ENCODE measurements at places on chromosomes 2 and 18.

DNA sequence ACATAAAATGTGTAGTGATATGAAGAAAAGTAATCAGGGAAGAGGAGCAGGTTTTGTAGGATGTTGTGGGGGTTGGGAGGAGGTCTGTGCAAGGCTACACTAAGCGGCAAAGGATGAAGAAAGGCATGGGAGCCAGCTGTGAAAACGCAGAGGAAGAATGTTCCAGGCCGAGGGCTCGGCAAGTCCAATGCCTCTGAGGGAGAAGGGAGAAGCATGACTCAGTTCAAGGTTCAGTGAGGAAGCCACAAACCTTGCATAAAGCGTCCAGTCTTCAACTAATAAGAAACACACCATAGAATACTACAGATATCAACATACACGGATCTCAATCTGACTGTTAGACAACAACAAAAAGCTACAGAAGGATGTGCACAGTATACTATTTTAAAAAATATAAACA lies 16.2 kb downstream of the EPB41L3 start:
- peak; percentile 63 for DNase-seq

DNA sequence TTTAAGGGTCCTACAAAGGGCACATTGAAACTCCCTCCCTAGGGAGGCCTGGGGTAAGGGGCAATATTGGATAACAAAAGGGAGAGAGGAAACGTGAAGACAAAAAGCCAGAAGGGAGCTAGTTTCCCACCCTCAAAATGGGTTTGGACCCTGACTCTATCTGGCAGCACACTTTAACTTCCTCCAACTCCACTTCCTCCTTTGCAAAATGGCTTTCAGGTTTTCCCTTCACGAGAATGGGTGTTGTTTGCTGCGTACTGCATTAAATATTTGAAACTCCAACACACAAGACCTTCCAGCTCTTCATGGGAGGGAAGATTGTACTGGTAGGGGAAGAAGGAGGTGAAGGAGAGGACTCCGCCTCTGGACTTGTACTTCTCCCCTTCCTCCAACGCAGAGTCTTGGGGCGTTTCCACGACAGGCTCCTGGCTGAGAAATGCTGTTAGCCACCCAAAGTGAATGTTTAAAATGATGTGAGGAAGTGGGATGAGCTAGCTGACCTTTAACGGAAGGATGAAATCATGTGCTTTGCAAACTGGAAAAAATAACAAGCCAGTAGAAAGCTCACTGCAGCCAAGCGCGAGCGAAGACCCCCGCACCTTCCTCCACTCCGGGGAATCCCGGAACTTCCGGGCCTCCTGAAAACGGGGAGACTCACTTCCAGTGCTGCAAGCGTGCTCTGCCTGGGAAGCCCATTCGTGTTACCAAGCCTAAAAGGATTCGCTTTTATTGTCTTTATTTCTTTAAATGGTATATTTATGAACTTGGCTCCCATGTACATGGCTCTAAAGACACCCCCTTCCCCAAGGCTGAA lies 85.6 kb downstream of the VIT start:
- peak; percentile 5 for DNase-seq

DNA sequence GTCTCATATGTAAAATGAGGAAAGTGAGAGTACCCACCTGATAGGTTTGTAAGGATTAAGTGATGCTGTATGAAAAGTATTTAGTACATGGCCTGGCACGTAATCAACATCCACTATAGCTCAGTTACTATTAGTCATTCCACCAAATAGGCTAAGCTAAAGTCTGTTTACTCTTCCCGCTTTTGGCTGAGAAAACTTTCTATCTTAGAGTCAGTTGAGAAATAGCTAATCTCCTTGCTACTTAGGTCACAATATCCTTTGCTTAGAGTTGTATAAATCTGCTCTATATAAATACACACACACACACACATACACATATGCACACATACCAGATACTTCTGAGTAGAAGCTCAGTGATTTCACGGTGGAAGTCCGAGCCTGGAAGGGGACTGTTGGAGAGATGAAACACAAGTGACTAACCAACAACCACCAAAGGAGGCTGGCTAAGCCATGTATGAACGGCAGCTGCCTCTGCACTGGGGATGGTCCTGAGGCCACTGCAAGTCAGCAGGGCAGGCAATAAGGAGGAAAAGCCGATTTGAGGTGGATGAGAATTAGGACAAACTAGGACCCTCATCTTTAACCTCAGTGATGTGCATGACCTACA lies 104.6 kb upstream of the EPHA4 start:
- no peak for DNase-seq

DNA sequence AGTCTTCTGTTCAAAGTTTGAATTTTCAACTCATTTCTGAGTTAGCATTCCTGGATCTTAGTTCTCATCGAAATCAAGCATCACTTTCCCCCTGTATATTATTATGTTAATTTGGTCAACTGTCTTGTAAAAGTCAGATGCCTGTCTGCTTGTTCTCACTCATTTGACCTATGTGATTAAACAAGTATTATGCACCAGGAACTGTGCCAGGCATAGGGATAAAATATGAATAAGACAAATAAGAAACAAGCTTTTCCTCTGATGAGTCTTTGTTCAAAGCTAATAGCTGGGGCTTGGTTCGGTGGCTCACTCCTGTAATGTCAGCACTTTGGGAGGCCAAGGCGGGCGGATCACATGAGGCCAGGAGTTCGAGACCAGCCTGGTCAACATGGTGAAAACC lies 19.7 kb upstream of the EMILIN2 start:
- DNase-seq, result no peak

GRCh38 chr2:20584399-20585358 lies 66.2 kb downstream of the HS1BP3 start:
- no peak for DNase-seq

- DNase-seq, result no peak
These were observed 3.4 kb downstream of the SERPINB2 start for GRCh38 chr18:63890950-63891304.

DNA sequence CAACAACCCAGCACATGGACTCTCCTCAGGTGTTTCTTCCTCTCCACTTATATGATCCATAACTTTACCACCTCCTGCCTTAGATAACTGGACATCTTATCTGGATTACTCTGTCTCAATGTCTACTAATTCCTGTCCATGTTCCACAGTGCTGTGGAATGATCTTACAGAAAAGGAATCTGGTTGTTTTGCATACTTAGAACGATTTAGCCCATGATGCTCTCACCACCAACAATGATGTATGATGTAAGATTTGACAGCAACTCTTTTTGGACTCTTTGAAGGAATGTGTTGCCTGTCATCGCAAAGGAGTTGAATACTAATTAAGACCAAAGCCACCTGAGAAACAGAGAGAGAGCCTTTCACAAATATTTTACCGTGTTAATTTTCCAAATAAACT lies 37.7 kb upstream of the SYT4 start:
- DNase-seq, result no peak

GRCh38 chr2:240458900-240459391 lies 23.5 kb downstream of the GPC1 start:
- DNase-seq, result no peak

DNA sequence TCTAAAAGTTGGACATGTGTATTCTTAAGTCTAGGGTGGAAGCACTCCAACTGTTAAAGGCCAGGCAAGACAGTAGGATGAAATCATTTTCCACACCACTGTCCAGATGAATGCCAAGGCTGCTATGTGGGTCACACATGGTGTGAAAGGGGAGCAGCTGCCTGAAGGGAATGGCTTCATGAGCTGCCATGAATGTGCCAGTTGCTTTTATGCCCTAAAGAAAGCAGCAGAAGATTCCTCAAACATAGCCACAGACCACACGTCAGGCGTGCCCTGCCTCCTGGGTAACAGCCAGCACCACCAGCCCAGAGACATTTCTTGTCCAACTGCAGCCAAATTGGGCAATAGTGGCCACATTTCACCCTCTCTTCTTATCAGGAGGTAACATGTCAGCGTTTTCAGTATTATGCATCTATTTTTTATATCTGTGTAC lies 130.2 kb downstream of the MTCL1 start:
- no peak for DNase-seq

DNA sequence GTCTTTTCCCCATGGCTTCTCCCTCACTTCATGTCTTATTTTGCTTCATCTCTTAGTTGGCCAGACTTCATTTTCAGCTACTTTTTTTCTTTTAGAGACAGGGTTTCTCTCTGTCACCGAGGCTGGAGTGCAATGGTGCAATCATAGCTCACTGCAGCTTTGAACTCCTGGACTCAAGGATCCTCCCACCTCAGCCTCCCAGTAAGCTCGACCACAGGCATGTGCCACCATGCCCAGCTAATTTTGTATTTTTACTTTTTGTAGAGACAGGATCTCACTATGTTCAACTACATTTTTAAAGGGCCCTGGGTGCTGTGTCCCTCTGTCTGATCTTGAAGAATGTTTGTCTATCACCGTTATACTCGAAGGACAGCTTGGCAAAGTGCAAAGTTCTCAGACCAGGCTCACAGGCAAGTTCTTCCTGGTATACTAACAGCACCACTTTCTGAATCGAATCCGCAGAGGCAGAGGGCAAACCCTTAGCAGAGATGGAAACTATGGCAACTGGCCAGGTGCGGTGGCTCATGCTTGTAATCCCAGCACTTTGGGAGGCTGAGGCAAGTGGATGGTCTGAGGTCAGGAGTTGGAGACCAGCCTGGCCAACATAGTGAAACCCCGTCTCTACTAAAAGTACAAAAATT lies 60.9 kb downstream of the SOWAHC start:
- DNase-seq, result no peak

DNA sequence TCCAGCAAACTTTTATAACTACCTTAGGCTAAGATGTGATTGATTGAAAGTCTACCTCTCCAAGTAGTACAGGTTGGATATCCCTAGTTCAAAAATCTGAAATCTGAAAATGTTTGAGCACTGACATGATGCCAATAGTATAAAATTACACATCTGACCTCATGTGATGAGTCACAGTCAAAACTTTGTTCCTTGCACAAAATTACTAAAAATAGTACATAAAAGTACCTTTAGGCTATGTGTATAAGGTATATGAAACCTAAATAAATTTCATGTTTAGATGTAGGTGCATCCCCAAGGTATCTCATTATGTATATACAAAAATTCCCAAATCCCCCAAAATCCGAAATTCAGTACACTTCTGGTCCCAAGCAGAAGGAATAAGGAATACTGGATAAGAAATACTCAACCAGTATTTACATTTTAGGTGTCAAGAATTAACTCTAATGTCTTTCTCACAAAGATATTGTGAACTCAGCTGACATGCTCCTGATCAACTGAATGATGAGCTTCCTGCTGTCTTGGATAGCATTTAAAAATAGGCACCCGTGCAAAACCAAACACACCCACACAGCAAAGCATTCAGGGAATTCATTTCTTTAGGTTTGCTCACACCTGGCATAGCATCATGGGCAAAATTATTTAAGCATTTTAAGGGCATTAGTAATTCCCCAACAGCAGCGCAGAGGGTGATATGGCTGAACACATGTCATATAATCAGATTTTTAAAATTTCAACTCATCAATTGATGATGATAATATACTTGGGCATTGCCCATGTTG lies 497.4 kb upstream of the MEIS1 start:
- no peak for DNase-seq

- no peak for DNase-seq
These were observed 317.6 kb downstream of the TNS1 start for GRCh38 chr2:217685255-217685605.

DNA sequence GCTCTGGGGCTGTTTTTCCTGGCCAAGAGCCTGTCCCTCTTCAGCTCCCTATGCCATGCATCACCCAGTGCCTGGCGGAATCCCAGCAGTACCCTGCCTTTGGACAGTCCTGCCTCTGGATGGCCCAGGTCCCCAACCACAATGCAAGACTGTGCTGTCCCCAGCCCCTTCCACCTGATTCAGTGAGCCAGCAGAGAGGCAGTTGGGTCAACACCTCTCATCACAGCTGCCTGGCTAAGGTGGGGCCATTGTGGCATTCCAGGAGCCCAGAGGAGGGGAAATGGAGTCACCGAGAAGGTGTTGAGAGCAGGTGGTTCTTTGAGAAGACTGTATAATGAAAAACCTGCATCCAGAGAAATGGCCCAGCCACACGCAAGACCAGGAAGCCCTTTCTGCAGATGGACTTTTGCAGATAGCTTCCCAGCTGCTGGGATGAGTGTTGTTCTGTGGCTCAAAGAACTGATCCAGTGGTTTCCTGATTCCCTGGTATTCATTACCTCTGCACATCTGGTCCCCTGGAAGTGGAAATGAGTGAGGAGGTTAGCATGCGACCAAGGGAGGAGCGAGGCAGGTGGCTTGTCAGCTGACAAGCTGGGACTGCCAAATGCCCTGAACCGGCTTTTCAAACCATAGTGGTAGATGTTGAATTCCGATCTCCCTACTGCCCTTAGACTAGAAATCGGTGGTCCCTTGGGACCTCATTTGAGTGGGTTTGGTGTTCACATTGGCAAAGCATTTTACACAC lies 1.7 kb upstream of the ASPRV1 start:
- DNase-seq, result no peak

DNA sequence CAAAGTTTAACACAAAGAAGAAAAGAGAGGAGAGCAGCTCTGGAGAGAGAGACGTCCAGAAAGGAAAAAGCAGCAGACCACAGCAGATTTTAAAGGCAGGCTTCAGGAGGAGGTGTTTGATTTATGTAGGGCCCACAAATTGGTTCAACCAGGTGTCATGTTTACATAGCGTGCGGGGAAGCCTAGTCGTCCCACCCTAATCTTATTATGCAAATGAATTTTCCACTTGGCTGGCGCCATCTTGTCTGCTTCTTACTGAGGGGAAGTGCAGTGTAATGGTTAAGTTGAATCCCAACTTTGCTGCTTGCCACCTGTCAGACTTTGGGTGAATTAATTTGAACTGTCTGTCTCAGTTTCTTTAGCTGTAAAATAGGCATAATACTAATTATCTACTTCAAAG lies 282.4 kb upstream of the CYRIA start:
- DNase-seq, result no peak

Measured in CD14-positive monocyte (primary cell).